Endodermal cell (in vitro differentiated cells): ENCODE measurements at places on chromosomes 4 and X. TPM values are rescaled to one million over a fixed set of nuclear protein-coding genes. Genes with fewer than 3 reads are reported as not detected.

- DNase-seq = no peak
- H3K27ac ChIP-seq = no peak overlapping the region
- H3K4me1 ChIP-seq = no peaks in the 10 kb centered on the region
- H3K36me3 ChIP-seq = no peaks in the 10 kb centered on the region
Measured at GRCh38 chrX:30874851-30875250, 14.2 kb downstream of the TAB3 start.

DNA sequence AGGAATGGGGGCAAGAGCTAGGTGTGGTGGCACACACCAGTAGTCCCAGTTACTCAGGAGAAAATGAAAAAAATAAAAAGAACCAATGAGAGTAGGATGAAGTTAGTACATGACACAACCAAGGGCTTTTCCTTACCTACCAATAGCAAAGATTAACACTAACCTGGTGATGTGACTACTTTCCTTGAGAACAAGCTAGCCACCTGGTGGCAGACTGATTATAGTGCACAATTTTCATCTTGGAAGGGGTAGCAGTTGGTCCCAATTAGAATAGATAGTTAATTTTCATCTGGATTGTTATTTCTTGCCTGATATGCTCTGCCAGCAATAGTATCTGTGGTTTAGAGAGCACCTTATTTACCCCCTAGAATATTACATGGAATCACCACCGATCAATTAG is 1216.8 kb upstream of the PABPC4L start:
- no peak overlapping the region for H3K27ac ChIP-seq
- H3K27me3 ChIP-seq = no peaks in the 10 kb centered on the region
- H3K4me3 ChIP-seq = no peak overlapping the region
- peak; percentile 56 for DNase-seq
- no peaks in the 10 kb centered on the region for H3K4me1 ChIP-seq

DNA sequence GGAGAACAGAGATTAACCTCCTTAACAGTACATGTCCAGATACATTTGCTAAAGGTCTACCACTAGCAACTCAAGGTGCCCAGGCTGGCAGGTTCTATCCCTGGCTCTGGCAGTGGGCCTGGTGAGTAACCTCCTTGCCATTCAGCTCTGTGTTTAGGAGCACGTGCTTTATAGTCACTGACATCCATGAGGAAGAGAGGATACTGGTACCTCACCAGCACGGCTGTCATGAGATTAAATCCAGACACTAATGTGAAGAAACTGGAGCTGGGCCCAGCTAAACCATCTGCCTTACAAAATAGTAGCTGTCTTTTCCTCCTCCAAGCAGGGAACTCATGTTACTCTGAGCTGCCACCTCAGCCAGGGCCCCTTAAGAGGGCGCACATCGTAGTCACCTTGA is 45.3 kb downstream of the GPRASP3 start:
- no peaks in the 10 kb centered on the region for H3K36me3 ChIP-seq
- H3K27ac ChIP-seq = no peak overlapping the region
- no peak for DNase-seq
- H3K4me3 ChIP-seq = no peak overlapping the region

GRCh38 chrX:3712051-3712869 is 1.2 kb downstream of the PRKX start:
- H3K4me1 ChIP-seq = no peaks in the 10 kb centered on the region
- no peaks in the 10 kb centered on the region for H3K27me3 ChIP-seq
- H3K4me3 ChIP-seq = peak overlapping the region; percentile 83
- H3K27ac ChIP-seq = no peak overlapping the region
- H3K36me3 ChIP-seq = no peaks in the 10 kb centered on the region

DNA sequence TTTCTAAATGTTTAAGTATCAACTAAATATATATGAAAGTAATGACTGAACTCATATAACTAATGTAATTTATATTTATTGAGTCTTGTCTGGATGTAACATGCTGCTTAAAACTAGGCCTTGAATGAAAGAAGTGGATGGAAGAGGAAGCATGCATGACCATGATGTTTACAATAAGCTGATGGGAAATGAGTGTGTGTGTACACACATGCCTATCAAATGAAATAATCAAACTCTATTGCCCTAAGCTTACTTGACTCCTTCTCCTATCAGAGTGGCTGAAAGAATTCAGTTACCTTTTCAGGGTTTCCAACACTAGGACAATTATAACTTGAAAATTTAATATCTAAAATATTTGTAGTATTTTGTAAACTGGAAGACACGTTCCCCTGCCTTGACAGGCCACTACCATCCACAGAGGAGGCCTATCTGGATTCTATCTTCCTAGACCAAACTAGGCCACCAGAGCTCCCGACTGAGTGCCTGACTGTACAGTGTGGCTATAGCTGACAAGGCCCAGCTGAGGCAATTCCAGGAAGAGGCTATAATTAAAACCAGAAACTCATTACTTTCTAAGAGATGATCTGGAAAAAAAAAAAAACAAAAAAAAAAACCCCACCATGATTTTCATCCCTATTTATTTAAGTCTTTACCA is 7.6 kb downstream of the ARSJ start:
- peaks cover under 1% of the 10 kb centered on the region for H3K27me3 ChIP-seq
- DNase-seq = no peak
- no peaks in the 10 kb centered on the region for H3K4me1 ChIP-seq
- H3K36me3 ChIP-seq = no peaks in the 10 kb centered on the region
- no peak overlapping the region for H3K27ac ChIP-seq

GRCh38 chr4:167028976-167029375 is 205.3 kb downstream of the SPOCK3 start:
- no peak overlapping the region for H3K4me3 ChIP-seq
- H3K4me1 ChIP-seq = peaks cover 3% of the 10 kb centered on the region
- DNase-seq = no peak
- no peak overlapping the region for H3K27ac ChIP-seq
- H3K27me3 ChIP-seq = no peaks in the 10 kb centered on the region

GRCh38 chrX:110346681-110347080 is 12.0 kb upstream of the RTL9 start:
- no peak overlapping the region for H3K4me3 ChIP-seq
- no peaks in the 10 kb centered on the region for H3K36me3 ChIP-seq
- H3K27me3 ChIP-seq = no peaks in the 10 kb centered on the region
- H3K27ac ChIP-seq = no peak overlapping the region
- no peaks in the 10 kb centered on the region for H3K4me1 ChIP-seq

GRCh38 chrX:129781134-129781672 is 1.5 kb downstream of the SASH3 start:
- no peaks in the 10 kb centered on the region for H3K27me3 ChIP-seq
- H3K36me3 ChIP-seq = no peaks in the 10 kb centered on the region
- no peak overlapping the region for H3K4me3 ChIP-seq
- DNase-seq = peak; percentile 67
- H3K27ac ChIP-seq = no peak overlapping the region
- H3K4me1 ChIP-seq = no peaks in the 10 kb centered on the region

DNA sequence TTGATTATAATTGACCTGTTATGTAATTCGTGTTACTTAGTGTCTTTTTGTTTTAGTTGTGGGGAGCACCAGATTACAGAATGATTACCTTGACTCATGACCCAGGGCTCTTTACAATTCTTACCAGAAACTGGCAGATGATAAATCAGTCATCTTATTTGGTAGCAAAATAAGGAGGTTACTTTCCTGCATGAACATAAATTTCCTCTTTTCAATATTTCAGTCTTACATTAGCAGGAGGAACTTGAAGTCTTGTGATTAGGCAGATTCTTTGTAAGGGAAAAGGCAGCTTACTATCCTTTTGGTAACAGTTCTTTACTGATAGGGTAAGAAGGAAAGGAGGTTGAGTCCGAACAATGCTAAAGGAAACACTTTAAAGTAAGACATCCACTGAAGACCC is 26.0 kb upstream of the SLC25A5 start:
- H3K36me3 ChIP-seq = no peaks in the 10 kb centered on the region
- H3K27me3 ChIP-seq = no peaks in the 10 kb centered on the region
- DNase-seq = no peak
- no peak overlapping the region for H3K27ac ChIP-seq

DNA sequence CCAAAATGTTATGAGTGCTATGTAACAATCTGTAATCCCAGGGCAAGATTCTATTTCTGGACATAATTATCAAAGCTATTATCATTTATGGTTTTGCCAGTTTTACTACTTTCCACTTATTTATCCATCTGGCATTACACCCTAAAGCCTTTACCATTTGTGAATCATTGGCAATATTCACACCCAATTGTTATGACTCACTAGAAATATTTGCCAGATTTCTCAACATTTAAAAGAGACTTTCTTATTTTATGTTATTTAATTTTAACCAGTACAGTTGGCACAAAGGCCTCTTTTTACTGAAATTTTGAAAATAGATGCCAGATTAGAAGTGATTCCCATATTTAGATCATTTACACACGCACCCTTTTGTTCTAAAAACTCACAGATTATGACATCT is 242.7 kb upstream of the WDFY3 start:
- no peaks in the 10 kb centered on the region for H3K4me1 ChIP-seq
- no peak overlapping the region for H3K27ac ChIP-seq
- H3K4me3 ChIP-seq = no peak overlapping the region

DNA sequence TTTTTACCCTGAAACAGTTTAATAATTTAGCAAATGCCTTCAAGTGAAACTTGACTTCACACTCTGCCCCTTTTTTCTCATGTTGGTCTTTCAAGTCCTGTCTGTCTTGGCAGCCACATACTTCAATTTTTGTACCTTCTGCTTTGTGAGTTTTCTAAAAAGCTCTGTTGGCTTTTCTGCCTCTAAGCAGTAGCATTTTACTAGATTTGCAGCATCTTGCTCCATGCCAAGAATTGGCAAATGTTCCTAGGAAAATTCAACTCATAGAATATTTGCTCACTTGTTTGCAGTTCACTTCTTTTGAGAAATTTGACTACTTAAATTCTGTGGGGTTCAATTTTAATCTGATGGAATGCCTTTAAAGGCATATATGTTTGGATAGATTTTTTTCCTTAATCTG is 59.2 kb downstream of the FAM47A start:
- no peaks in the 10 kb centered on the region for H3K27me3 ChIP-seq
- no peaks in the 10 kb centered on the region for H3K36me3 ChIP-seq
- no peak for DNase-seq
- no peaks in the 10 kb centered on the region for H3K4me1 ChIP-seq

DNA sequence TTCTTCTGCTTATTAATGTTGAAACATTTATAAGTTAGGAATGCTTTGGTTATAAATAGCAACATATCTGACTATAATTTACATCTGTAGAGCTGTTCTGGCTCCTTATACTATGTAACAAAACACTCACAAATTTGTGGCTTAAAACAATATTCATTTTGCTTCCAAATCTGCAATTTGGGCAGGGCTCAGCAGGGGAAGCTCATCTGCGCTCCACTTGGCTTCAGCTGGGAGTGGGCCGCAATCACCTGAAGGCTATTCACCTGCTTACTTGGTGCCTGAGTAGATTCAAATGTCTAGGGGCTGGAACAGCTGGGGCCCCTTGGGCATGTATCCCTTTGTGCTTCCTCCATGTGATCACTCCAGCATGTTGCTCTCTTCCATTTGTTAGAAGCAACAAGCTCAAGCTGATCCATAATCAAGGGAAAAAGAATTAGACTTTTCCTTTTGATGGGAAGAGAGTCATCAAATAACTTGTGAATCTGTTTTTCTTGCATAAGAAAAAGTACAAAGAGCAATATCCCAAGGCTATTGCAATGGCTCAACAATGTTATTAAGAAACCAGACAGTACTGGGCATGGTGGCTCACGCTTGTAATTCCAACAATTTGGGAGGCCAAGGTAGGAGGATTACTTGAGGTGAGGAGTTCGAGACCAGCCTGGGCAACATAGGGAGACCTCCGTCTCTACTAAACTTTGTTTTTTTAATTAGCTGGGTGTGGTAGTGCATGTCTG is 34.8 kb upstream of the CBR4 start:
- H3K27me3 ChIP-seq = no peaks in the 10 kb centered on the region
- H3K27ac ChIP-seq = no peak overlapping the region
- H3K4me1 ChIP-seq = no peaks in the 10 kb centered on the region
- H3K36me3 ChIP-seq = no peaks in the 10 kb centered on the region
- no peak for DNase-seq

- H3K36me3 ChIP-seq = peaks cover 12% of the 10 kb centered on the region
- H3K27ac ChIP-seq = peak overlapping the region; percentile 48
- no peaks in the 10 kb centered on the region for H3K27me3 ChIP-seq
- DNase-seq = peak; percentile 91
Measured at GRCh38 chrX:12978205-12979025, 3.5 kb downstream of the TMSB4X start.

GRCh38 chr4:37651781-37652377 is 34.3 kb downstream of the RELL1 start:
- peaks cover 3% of the 10 kb centered on the region for H3K36me3 ChIP-seq
- H3K4me3 ChIP-seq = no peak overlapping the region
- peaks cover 7% of the 10 kb centered on the region for H3K4me1 ChIP-seq
- no peaks in the 10 kb centered on the region for H3K27me3 ChIP-seq

DNA sequence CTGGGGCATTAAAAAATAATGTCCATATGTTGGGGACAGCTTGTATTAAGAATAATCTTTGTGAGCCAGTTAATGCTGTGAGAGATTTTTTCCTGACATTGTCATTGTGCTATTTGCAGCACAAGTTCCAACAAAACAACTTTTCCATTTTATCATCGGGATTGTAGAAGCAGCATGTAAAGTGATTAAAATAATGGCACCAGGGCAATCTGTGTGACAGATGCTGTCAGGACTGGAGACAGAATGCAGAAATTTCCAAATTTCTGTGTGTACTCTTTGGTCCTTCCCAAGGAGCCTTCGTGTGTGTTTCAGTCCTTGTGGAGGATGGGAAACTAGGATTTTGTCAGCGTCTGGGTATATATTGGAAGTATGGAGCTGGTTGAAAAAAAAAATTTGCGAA is 101.5 kb upstream of the LIMCH1 start:
- peak overlapping the region; percentile 90 for H3K27ac ChIP-seq
- no peak overlapping the region for H3K4me3 ChIP-seq
- no peaks in the 10 kb centered on the region for H3K27me3 ChIP-seq
- H3K36me3 ChIP-seq = no peaks in the 10 kb centered on the region

GRCh38 chrX:112636951-112637581 is 42.7 kb downstream of the LHFPL1 start:
- H3K27ac ChIP-seq = no peak overlapping the region
- no peaks in the 10 kb centered on the region for H3K4me1 ChIP-seq
- H3K4me3 ChIP-seq = no peak overlapping the region
- H3K36me3 ChIP-seq = no peaks in the 10 kb centered on the region
- no peaks in the 10 kb centered on the region for H3K27me3 ChIP-seq
- DNase-seq = no peak

- H3K4me1 ChIP-seq = no peaks in the 10 kb centered on the region
- DNase-seq = no peak
- H3K36me3 ChIP-seq = no peaks in the 10 kb centered on the region
- H3K4me3 ChIP-seq = no peak overlapping the region
- H3K27me3 ChIP-seq = no peaks in the 10 kb centered on the region
- no peak overlapping the region for H3K27ac ChIP-seq
Measured at GRCh38 chr4:11614426-11614825, 185.7 kb upstream of the HS3ST1 start.

- no peak overlapping the region for H3K27ac ChIP-seq
- no peaks in the 10 kb centered on the region for H3K4me1 ChIP-seq
- DNase-seq = peak; percentile 86
Measured at GRCh38 chrX:152821145-152821765, 9.3 kb downstream of the CETN2 start.

- no peak overlapping the region for H3K27ac ChIP-seq
Measured at GRCh38 chrX:141652286-141652685, 46.3 kb downstream of the SPANXD start.

The CSAG3 gene
- total RNA-seq = not detected in 3 replicates

The VCX3A gene
- not detected in 2 replicates for total RNA-seq

The MAGEB2 gene
- not detected in 3 replicates for total RNA-seq

The FGF5 gene
- total RNA-seq = 0.21 to 0.76 TPM (median 0.49 TPM) in 3 replicates

The CXCL11 gene
- total RNA-seq = 0.21 TPM in 1 of 3 replicates, not detected in the others

The SHROOM3 gene
- total RNA-seq = 12.4 to 18.1 TPM (median 18.0 TPM) in 3 replicates

The PRAF2 gene
- 12.6 to 15.7 TPM (median 13.6 TPM) in 3 replicates for total RNA-seq

The TEX13B gene
- total RNA-seq = not detected in 3 replicates

The MORC4 gene
- 1.7 to 3.8 TPM (median 3.4 TPM) in 3 replicates for total RNA-seq
